ENCODE measurements at places on chromosomes 5 and 9.

- no peak for DNase-seq
Measured at GRCh38 chr9:116736399-116737151, 49.5 kb downstream of the TRIM32 start.

GRCh38 chr5:68074048-68074632 lies 141.4 kb upstream of the PIK3R1 start:
- no peak for DNase-seq

DNA sequence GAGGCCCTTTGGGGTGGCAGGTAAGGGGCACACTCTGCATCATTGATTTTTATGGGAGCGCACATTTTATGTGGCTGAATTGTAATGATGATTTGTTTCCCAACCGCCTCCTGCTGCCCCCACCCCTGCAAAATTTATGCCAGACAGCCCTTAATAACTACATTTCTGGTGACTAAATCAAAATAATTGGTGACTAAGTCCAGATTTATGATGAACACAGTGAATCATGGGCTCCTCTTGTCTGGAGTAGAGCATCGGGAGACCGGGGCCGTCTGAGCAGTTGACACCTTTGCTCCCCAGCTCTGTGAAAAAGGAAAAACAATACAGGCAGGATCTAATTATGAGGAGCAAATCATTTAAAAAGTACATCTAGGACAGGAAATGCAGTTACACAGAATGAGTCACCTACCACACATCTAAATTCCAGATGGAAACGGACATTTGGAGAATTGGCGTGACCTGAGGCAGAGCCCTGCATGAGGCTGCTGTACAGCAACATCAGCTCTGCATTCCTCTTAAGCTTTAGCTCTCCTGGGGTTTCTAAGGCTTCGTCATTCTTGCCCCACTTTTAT lies 58.9 kb downstream of the DOCK2 start:
- no peak for DNase-seq

DNA sequence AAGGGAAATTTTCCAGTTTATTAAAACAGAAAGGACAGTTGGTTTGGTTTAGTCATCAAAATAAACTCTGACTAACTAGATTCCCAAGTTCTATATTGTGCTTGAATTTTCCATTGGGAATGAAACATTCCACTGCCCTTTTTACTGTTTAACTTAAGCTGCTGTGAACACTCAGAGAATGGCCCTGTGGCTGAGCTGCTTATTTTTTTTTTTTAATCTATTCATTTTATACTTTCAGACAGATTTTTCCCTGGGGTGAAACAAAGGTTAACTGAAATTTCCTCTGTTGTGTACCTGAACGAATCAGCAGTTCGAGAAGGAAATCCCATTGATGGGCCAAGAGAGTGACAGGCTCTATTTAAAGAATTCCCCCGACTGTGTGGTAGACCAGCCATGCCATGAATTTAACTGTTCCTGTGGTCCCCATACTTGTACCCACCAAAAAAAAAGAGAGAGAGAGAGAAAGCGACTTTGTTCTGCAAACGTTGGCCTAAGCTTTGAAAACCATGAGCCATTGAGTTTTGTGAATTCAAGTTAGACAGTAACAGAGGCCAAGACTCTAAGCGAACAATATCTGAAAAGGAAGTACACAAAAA lies 138.7 kb upstream of the GRHPR start:
- DNase-seq = no peak

- DNase-seq = no peak
Measured at GRCh38 chr5:65919773-65920172, 6.6 kb upstream of the ERBIN start.

- DNase-seq = no peak
Measured at GRCh38 chr9:92377876-92378275, 26.5 kb downstream of the OGN start.

DNA sequence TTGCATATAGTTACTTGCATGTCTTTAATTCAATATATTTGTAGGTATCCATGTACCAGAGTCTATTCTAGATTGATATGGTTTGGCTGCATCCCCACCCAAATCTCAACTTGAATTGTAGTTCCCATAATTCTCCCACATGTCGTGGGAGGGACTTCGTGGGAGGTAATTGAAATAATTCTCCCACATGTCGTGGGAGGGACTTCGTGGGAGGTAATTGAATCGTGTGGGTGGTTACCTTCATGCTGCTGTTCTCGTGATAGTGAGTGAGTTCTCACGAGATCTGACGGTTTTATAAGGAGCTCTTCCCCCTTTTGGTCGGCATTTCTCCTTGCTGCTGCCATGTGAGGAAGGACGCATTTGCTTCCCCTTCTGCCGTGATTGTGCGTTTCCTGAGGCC lies 16.5 kb downstream of the FBXL7 start:
- no peak for DNase-seq

GRCh38 chr5:39176759-39177630 lies 42.4 kb downstream of the FYB1 start:
- DNase-seq = peak; percentile 62

DNA sequence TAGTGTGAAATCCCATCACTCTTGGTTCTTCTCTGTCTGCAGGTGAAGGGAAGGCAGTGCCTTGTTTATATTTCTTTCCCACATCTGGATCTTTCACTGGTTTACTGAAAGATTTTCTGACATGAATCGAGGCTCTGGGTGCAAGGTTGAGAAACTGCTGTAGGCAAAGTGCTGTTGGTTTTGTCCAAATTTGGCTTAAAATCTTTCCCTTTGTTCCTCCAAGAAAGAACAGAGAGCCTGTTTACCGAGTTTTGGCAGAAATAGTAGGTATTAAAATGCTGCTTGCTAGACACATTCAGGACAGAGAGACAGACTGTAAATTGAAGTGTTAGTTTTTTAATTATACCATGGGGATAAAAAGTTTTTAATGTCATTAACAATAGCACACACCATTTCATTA lies 21.5 kb downstream of the SKP2 start:
- DNase-seq = no peak

DNA sequence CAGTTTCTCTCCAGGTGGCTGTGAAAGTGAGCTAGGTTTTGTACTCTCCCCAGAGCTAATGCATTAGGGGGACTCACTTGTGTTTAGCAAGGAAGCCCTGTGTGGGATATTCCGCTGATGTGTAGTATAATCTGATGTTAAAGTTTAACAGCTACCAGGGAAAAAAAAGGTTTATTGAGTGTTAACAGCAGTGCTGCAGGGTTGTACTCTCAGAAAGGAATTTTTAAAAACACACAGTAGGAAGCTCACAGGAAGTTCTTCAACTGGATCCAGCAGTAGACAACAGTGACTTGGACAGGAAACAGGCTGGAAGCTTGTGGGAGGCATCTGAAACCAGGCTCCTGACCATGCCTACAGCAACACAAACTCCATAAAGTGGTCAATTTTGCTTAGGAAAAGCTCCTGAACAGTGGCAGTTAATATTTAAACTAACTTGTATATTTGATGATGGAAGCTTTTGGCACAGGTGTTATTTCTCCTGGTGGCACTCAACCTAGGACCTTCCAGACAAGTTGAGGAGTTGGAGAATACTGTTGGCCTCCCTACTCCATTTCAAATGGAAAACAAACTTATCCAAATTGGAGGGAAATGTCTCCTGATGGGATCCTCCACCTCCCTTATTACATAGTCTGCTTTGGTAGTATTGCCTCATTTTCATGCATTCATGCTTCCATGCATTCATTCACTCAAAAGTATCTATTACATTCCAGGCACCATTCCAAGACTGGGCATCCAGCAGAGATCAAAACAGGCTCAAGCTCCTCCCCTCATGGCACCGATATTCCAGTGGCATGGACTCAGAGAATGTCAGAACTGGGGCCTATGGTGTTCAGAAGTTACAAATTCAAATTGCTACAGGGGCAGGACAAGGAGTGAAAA lies 54.7 kb downstream of the FOXD1 start:
- DNase-seq = no peak

DNA sequence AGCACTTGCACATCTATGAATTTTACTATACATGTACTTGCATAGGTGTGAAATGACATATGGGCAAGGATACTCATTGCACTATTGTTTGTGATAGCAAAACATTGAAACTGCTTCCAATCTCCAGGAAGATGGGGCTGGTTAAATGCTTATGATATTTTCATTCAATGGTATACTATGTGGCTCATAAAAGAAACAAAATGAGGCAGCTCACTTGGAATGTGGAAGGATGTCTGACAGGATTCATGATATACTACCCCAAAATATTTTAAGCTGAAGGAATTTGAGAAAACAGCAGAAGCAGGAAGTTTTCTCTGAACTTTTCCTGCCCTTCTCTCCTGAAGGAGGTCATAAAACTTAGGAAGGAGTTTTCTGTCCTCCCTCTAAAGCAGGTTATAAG lies 99.6 kb upstream of the CAST start:
- no peak for DNase-seq

DNA sequence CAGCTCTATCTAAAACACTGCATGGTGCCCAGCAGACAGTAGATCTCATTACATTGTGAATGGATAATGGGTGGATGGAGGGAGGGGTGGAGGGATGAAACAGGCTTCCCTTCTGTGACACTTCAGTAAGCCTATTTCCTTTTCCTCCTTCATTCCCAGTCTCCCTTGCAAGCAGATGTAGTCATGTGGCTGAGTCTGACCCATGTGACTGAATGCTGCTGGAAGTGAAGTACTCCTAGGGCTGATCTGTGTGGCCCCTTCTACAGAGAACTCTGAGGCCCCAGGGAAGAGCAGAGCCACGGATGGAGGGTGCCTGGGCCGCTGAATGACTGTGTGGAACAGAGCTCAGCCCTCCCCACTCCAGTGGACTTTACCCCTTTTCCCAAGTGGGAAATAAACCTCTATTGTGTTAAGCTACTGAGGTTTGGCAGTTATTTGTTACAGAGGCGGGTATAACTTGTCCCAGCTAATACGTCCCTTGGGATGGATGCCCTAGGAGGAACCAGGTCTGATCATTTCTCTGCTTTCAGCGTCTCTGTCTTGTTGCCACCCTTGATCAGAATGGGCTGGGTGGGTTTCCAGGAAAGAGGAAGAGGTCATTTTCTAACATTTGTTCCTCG lies 176.1 kb upstream of the MVB12B start:
- DNase-seq = no peak

All from stimulated activated CD4-positive, alpha-beta T cell treated with anti-CD3 and anti-CD28 coated beads, Interleukin-4, amount 100 ng/mL, for 24 hours (primary cell).